ENCODE measurements at places on chromosomes 3 and 15.
A peak's percentile ranks its signal among the peaks of the same experiment; 100 is the strongest.

- no peak for DNase-seq
Measured at GRCh38 chr3:45988804-45989203, 6.8 kb downstream of the FYCO1 start.

- no peak for DNase-seq
Measured at GRCh38 chr15:74208901-74209559, 6.4 kb upstream of the STRA6 start.

- DNase-seq: no peak
Measured at GRCh38 chr3:160099834-160100233, 111.2 kb downstream of the IL12A start.

DNA sequence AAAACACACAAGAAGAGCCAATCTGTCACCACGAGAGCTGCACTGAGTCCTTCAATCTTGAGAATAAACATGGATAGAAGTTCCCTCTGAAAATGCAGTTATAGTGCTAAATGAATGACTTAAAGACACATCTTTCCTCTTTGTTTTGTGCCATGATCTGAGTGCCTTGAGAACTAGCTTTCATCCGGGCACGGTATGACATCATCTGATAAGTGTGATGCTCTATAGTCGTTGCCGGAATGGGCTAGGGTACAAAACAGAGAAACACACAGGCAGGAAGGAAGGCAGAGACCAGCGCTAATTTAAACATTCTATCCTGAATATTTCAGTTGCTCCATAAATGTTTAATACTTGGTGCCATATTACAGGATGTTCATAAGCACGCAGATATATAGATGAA is 146.5 kb downstream of the TNIK start:
- no peak for DNase-seq

DNA sequence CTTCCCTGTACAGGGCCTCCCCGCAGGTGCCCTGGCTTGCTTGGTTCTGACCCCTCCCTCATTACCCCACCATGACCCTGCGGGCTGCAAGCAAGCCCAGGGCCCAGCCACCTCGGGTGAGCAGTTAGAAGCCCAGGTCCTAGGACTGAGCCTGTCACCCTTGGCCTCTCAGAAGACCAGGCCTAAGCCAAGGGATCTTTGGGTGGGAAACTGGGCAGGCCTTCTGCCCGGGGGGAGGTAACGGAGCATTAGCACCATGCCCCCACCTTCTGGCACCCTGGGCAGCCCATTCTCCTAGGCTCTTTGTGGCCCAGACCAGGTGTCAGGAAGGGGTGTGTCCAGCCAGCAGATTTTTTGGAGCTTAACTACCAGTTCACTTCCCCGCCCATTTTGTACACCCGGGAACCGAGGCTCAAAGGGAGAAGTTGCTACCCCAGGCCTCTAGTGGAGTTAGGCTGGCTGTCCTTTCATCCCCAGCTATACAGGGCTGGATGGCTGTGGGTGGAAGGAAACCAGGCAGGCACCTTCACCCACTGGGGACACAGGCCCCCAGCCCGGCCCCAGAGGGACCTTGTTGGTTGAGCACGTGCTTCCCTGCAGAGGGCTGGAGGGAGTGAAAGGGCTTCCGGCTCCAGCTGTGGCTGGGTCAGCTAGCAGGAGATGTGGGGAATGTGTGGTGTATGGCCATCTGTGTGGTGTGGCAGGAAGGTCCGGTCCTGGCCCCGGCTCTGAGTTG is 1.4 kb downstream of the CSK start:
- DNase-seq: no peak

DNA sequence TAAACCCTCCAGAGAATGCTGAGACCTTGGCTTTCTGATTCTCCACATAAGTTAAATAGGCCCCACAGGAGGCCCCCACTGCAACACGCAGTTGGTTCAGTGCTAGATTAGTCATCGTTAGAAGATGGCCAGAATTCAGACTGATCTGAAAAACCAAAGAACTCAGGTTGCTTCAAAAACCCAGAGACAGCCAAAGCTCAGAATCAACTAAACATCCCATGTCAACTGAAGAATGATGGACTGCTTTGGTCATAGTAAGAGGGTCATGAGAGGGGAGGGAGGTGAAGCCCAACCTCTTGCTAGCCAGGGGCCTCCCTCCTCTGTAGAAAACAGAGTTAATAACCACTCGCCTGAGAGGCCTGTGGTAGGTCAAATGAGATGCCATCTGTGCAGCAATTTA is 93.1 kb downstream of the AKAP13 start:
- no peak for DNase-seq

- DNase-seq: no peak
Measured at GRCh38 chr15:39270934-39271333, 309.9 kb upstream of the THBS1 start.

DNA sequence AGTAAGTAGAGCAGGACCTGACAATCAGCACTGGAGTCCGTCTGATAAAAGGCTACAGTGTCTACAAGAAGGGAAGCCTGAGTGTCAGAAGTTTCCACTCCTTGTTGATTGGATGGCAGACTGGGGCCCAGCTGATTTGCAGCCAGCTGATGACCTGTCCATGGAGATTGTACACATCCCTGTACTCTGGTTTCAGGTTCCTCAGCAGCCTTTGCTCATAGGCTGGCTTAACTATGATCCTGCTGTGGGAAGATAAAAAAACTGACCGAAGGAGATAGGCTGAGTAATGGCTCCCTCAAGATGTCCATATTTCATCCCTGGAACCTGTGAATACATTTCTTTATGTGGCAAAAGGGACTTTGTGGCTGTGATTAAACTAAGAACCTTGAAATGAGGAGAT is 11.7 kb upstream of the LACTB start:
- DNase-seq: no peak

DNA sequence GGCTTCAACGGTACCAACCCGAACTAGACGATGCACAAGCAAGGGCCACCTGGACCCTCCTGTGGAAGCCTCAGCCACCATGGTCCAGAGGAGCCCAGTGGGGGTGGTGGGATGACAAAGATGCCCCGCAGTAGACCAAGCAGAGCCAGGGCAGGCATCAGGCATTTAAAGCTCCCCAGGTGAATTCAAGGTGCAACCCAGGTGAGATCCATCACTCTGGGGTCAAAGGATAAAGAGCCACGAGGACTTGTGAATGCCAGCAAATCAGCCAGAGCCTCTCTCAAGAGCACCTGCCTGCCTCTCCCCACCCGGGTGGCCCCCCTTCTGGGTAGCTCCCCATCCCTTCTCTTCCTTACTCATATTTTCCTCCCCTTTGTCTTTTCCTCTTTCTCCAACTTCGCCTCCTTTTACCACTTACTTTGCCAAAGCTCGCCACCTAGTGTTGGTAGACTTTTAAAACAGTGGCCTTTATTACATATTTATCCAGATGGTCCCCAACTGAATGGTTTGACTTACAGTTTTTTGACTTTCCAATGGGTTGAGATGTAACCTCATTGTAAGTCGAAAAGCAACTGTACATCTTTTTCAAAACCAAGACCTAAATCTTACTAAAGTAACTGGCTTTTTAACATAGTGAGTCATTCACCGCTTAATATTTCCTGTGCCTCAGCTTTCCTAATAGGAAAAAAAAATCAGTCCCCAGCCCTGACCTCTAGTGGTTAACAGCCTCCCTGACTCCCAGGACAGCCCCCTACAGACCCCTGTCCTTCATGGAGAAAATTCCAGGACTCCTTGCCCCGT is 18.8 kb downstream of the PLA2G4F start:
- DNase-seq: no peak

DNA sequence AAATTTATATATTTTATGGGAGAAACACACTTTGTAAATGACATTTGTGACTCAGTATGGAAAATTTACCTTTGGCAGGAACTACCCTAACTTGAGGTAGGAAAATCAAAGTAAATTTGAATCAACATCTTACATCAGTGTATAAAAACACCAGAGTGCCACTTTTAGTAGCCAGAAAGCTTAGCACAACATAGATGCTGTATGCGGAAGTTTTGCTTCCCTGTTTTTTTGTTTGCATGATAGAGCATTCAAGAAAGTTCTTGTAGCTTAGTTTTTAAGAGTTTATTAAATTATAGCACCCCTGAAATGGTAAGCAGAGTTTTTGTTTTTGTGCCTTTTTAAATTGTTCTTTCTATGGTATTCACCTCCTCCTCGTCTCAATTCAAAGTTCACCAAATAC is 120.8 kb upstream of the RAP2B start:
- no peak for DNase-seq

- no peak for DNase-seq
Measured at GRCh38 chr3:178787960-178788359, 251.7 kb downstream of the KCNMB2 start.

- no peak for DNase-seq
Measured at GRCh38 chr15:31082771-31083369, 18.7 kb downstream of the TRPM1 start.

DNA sequence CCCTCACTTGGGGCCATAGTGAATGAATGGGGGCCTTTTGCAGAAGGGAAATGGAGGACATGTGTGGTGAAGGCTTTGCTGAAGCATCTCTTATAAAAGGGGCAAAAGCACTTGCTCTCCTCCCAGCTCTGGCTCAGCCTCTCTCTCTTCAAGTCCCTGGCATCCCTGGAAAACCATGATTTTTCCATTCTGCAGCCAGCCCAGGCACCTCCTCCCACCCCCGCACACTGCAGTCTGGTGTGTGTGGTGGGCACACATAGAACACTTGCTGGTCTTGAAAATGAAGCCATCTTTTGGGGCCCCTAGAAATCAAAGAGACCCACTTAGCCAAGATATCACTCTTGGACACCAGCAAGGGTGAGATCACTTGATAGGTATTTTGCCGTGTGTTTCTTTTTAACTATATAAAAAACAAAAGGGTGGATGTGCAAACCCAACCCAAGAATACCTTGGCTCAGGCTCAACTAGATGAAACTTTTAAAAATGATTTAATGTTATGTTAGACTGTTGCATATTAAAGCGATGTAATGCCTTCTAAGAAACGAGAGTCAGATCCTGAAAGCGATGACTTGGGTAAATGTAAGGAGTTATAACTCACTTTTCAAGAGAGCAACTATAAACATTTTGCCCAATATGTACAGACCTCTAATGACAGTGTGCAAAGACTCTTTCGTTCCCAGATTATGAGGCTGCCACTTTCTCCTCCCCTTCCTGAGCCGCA is 16.4 kb upstream of the ALDH1A3 start:
- no peak for DNase-seq

DNA sequence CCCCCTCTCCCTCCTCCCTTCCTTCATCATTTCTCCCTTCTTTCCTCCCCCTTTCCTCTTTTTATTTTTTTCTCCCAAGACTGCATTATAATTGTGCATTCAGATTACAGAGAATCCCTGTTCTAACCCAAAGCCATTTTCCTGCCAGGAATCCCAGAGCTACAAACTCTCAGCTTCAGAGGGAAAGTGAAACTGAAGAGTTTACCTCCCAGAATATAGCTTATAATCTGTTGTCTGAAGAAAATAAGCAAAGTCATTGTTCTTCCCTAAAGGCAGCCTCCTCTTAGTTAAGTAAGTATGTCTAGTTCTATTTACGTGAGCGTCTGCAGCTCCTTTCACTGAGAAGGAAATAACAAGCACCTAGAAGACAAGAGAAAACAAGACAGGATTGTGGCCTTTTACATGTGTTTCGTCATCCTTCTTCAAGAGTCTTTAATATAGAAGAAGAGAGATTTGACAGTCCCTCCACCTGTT is 97.2 kb downstream of the CHST2 start:
- no peak for DNase-seq

DNA sequence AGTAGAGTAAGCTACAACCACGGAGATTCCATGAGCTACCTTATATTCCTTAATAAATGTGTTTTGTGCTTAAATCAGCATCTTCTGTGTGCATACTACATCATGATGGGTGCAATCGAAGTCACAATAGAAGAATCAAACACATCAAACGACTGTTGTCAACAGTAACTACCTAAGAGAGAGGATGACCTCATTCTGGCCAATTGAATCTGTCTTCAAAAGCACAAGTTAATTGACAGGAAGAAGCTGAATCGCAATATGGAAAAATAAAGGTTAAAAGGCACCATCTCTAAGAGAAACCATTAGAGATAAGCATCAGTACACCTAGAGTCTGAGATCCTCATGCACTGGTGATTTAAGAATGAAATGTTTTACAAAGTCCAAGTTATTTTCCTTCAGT is 39.0 kb downstream of the CD200R1L start:
- DNase-seq: no peak

GRCh38 chr15:52331490-52332240 is 36.1 kb upstream of the MYO5C start:
- peak; percentile 39 for DNase-seq

DNA sequence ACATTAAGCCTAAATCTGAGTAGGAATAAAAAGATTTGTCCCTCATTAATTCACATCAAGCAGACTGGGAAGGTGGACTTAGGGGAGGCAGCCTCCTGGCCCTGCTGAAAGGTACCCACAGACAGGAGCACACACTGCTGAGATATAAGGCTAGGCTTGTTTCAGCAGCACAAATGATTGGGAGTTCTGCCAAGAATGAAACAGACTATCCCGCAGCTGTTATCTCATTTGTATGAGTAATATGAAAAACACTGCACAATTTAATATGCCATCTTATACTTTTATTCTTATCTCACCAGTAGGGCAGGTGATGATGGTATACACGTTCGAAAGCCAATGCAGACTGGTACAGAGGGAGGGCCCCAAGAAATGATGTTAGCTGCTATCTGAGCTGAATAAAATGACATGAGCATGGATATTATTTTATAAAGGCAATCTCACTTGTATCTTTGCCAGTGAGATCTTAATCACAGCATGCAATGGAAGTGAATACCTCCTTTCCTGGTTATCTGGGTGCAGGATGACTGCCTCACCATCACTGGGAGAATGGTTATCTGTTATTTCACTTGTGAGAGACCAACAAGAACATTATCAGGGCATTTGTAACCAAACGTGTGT is 258.7 kb upstream of the PPP2R3A start:
- DNase-seq: no peak

DNA sequence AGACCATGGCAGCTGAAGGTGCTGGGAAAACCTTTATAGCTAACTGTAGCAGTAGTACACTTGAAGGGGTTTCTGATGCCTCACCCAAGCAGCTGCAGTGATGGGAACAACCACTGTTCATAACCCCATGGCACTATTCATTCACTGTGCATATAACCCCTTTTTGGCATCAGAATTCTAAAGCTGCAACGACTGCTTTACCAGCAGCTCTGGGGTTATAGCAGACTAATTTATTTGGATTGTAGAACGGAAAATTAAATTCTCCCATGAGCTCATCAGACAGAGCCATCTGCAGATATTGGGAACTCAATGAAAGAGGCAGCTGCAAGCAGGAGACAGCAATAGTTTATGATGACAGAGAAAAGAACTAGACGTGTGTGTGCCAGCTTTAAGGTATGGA is 28.6 kb downstream of the TFDP2 start:
- no peak for DNase-seq

GRCh38 chr3:97245201-97245910 is 431.0 kb downstream of the EPHA6 start:
- no peak for DNase-seq

GRCh38 chr3:80676866-80677265 is 909.1 kb upstream of the ROBO1 start:
- no peak for DNase-seq
